ENCODE measurements at places on chromosomes 6 and 20.
A peak's percentile ranks its signal among the peaks of the same experiment; 100 is the strongest.

DNA sequence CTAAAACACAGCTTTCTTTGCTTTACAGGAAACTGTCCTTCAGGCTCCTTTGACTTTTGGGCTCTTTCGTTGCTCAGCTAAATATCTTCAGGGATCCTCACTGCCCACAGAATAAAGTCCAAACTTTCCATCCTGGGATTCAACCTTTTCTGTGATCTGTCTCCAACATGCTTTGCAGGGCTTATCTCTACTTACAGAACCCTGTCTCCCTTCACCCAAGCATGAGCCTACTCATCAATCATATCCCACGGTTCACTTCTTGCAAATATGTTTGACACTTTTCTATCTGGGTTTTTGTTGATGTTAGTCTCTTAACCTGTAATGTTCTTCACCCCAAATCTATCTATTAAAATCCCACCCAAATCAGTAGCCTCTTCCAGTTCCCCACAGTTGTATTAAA lies 327.3 kb upstream of the RNF24 start:
- DNase-seq: no peak

DNA sequence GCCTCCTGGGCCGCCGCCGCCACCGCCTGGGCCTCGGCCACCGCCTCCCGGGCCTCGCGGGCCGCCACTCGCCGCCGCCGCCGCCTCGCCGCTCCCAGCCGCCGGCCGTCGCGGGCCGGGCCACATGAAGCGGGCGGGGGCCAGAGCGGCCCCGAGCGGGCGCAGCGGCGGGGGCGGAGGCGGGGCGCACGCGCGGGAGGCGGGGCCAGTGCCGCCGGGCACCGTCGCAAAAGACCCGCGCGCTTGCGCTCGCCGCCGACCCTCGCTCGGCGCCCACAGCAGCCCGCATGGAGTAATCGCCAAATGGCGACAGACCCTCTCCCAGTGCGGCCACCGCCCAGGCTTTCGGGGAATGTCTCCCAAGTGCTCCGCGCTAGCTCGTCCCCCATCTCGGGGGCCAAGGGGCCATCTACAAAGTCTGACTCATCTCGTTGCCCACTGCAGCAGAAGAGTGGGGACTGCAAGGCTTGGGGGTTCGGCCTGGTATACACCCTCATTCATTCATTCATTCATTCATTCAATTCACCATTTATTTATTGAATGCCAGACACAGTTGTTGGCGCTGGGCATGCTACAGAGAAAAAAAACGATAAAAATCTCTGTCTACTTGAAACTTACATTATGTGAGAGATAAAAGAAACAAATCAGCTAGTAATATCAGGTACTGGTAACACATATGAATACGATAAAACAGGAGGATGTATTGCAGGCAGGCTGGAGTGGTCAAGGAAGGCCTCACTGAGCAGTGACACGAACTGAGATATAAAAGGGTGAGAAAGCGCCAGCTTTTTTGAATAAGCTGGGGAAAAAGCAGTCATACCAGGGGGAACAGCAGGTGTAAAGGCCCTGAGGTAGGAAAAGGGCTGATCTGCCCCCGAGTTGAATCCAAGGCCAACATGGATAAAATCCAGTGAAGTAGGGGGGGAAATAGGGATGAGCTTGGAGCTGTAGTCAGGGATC lies at the start of gene B4GALT5:
B4GALT5 (minus strand) TSS at position 126 of the 960 bp plus-strand sequence. CDS start 188 bp downstream, outside the sequence.
- peak; percentile 48 for DNase-seq

DNA sequence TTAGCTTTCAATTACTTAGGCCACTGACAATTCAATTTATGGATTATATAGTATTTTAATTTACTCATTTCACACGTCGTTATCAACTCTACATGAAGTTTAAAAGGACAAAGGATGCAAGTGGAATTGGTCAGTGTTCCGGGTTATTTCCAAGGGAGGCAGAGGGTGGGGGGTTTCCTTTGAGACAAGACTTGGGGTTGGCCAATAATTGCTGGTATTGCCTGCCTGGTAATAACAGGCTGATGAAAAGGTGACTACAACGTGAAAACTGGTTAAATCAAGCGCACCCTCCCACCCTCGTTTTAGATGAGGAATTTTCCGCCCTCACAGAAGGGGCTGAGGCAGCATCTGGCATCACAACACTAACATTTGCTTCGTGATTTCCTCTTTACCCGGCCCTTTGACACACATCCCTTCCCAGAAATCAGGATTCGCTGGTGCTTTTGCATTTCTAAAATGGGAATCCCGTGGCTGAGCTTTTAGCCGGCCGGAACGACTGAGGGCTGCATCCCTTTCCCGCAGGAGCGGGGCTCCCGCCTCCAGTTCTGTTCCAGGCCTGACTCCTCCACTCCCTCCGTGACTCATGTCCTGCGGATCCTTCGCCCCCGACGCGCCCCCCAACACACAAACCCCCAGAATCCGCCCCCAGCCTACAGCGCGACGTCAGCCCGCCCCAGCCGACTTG lies 999 bp upstream of the PIM1 start:
- peak; percentile 37 for DNase-seq

DNA sequence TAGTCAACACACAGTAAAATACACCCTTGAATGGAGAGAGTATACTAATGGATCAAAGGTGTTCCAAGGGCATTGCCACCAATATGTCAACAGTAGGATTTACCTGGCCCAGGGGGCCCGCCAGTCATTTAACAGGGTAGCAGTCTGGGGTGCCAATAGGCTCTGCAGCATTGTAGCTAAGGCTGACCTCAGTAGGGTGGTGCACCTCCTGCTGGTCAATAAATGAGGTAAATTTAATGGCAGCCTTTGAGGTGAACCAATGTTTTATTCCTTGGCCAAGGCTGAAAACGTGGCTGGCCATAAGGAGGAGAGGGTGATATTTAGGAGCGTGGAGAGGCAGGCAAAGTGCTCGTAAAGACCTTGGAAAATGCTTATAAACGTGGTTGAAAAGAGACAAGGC lies 147.2 kb downstream of the RPS12 start:
- no peak for DNase-seq

- no peak for DNase-seq
Observed at GRCh38 chr6:116004841-116005815, 55.6 kb downstream of the FRK start.

DNA sequence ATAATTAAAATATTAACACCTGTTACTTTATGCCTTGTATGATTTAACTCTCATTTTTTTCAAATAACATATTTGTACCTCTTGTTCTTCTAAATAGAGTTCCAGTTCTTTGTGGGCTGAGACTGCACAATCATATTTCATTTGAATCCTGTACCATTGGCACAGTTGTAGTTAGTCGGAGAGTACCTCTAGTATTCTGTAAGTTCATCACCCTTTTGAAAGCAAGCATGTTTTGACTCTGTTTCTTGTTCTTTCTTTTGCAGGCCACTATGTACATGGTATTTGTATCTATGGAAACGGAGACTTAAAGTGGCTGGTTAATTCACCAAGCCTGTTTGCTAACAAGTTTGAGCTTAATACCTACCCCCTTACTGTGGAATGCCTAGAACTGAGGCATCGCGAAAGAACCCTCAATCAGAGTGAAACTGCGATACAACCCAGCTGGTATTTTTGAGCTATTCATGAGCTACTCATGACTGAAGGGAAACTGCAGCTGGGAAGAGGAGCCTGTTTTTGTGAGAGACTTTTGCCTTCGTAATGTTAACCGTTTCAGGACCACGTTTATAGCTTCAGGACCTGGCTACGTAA lies 68.2 kb downstream of the C6orf52 start:
- DNase-seq: no peak

DNA sequence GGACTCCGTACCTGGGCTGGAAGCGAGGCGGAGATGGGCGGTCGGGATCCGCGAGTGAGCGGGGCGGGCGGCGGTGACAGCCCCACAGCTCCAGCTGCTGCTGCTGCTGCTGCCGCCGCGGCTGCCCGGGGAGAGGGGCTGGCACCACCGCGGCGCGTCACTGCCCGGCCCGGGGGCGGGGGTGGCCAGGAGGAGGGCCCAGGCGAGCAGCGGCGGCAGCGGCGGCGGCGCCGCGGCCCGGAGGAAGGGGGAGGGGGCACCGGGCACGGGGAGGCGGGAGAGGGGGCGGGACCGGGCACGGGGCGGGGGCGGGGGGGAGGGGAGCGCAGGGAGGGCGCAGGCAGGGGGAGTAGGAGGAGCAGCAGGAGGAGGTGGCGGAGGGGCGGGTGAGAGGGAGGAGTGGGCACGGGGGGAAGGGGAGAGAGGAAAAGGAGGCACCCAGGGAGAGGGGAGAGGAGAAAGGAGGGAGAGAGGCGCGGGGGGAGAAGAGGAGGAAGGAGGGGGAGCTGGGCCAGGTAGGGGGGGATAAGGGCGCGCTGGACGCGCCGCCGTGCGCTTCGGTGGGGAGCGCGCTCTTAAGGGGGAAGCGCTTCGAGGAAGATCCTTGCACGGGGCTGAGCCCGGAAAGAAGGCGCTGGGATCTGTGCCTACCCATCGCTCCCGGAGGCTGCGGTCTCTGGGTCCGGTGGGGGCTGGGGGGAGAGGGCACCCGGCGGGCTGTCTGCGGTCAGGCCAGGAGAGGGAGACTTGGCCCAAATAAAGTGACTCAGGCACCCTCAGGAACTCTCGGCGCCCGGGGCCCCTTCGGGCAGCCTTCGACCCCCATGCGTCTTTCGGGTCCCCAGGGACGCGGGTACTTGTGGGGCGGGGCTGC lies 101.5 kb downstream of the NOL4L start:
- DNase-seq: peak; percentile 55

DNA sequence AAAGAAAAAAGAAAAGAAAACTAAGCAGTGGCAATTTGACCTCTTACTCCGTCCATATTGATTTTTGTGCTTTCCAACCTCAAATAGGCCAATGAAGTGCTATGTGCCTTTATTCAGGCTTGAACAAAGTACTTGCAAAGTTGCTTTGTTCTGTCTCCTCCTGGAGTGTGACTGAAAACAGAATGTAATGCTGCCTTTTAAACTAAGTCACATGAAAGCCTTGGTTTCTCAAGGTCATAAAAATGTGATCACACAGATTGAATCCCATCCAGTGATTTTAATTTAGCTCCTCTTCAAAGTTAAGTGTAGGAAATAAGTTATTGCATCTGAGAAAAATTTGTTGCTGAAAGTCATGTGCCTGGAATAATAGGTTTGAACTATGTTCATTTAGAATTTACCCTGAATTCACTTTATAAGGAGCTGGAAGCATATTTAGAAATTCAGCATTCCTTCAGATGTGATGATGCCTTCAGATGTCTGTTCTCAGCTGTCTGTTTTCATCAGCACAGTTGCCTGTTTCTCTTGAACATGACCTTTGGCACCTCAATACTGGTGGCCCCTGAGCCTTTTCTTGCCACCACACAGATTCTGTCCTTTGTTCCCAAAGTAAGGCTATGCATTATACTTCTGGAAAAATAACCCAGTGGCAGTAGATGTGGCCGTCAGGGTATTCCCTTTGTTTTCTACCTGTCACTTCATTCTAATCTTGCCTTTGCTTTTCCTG lies 48.8 kb downstream of the KIZ start:
- DNase-seq: no peak

DNA sequence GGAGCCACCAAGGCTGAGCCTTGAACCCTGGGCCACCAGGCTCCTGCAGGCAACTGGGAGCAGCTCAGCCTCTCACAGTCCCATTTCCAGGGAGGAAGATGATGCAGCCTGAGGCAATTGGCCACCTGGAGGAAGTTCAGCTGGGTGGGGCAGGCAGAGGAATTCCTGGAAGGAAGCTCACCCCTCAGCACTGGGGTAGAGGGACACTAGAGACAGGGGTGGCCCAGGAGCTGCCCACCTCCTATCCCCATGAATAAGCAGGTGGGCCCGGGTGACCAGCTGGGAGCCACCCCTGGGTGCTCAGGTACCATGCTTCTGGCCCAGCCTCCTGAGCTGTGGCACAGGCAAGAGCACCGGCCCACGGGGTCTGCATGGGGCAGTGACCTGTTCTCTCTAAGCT lies 3.6 kb upstream of the HSPA12B start:
- DNase-seq: no peak

GRCh38 chr6:127178746-127179145 lies 60.3 kb downstream of the RSPO3 start:
- no peak for DNase-seq

Data from DMS 273 treated with DMSO at 0.1 percent for 48 hours (cell line).